Stimulated activated CD4-positive, alpha-beta T cell treated with anti-CD3 and anti-CD28 coated beads, Interleukin-1b, Interleukin-23, amount 100 ng/mL, for 1 hour (primary cell): ENCODE measurements at places on chromosomes 2 and 18.

DNA sequence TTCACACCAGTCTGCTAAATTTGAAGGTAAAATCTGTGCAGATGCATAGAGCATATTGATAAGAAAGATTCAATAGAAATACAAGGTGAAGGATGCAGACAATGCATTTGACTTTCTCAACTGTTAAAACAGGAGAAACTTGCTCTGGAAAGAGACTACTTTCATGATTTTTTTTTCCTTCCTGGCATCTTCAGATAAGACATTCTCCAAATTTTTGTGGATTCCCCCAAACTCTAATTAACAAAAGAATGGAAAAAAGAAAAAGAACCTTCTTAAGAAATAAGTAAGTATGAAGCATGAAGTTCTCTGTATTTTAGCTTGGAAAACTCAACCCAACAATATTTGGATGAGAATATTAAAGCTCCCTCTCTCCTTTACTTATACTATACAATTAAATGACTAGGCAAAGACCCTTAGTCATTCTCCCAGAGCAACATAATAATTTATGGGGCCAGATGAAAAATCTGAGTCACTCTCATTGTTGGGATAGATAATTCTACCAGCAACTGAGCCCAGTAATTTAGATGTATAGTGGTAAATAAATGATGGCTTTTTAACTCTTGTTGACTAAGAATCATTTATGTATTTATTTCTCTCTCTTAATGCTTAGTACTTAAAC, 298.7 kb upstream of the COL3A1 start:
- DNase-seq, result no peak

- DNase-seq, result no peak
These were observed 19.4 kb downstream of the ELAC1 start for GRCh38 chr18:50987261-50987660.

- DNase-seq, result no peak
These were observed 72.5 kb upstream of the APCDD1 start for GRCh38 chr18:10381951-10382350.

GRCh38 chr2:226984750-226985582, 149.1 kb downstream of the RHBDD1 start:
- DNase-seq, result no peak
